NCI-H2171 treated with DMSO at 0.1 percent for 48 hours (cell line): ENCODE measurements at places on chromosomes 11 and 22.

DNA sequence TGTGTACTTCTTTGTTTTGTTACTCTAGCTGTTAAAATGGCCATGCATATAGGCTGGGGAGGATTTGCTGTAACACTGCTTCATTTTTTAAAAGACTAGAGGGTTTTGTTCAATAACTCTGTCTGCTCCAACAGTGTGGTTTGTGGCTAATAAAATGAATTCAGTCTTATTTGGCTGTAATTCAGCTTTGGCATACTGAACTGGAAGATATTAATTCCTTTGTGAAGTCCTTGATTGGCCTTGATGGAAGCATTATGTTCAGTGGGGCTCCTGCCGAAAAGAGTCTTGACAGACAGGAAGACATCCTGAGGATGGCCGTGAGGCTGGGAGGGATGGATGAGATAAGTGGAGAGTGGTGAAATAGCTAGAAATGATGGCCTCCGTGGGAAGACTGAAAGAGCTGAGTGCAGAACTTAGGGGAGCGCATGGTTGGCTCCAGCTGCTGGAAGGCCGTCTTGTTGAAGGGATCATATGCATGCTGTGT, 44.8 kb upstream of the MYO18B start:
- no peak for DNase-seq

- DNase-seq = no peak
These were observed 1.8 kb downstream of the FUT4 start for GRCh38 chr11:94545264-94546161.

GRCh38 chr11:90594658-90595057, 371.8 kb upstream of the CHORDC1 start:
- no peak for DNase-seq

DNA sequence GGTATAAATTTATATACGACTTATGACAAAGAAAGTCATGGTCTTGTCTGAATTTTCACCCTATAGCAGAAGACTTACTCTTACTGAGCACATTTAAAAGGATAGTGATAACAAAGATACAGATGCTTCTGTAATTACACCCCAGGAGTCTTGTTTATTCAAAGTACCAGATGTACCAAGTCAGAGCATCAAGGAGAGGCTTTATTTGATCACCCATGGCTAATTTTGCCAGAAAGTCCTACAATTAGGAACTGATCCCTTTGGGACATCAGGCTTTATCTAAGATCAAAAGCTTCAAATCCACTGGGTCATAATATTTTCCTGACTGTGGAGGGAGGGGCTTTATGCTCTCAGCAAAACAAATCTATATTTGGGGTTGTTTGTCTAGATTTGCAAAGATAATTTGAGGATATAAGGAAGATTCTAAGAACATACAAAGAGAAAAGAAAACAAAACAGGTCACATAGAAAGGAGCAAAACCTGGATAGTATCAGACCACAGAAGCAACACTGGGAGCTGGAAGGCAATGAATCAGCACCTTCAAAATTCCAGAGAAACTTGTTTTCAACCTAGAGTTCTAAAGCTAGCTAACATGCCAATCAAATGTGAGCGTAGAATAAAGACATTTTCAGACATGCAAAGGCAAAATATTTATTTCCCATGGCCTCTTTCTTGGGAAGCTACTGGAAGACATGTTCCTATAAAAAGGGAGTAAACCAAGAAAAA, 124.8 kb upstream of the CSNK2A3 start:
- DNase-seq = peak; percentile 88

DNA sequence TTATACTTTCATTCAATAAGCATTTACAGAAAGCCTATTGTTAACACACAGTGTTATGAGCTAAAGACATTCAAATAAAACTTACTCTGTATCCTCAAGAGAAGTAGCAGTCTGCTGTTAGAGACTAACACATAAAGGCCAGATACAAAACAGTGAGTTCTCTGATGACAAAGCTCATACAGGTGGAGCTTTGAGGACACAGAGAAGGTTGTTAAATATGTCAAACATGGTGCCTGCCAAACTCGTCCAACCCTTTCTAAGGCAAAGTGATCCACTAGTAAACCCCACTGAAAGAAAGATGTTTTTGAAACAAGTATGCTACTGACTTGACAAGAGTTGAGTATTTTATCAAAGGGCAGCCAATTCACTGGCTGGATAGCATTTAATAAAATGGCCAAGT, 70.1 kb downstream of the C2CD3 start:
- DNase-seq = no peak

- no peak for DNase-seq
These were observed 18.7 kb downstream of the SLC6A5 start for GRCh38 chr11:20618083-20618482.

DNA sequence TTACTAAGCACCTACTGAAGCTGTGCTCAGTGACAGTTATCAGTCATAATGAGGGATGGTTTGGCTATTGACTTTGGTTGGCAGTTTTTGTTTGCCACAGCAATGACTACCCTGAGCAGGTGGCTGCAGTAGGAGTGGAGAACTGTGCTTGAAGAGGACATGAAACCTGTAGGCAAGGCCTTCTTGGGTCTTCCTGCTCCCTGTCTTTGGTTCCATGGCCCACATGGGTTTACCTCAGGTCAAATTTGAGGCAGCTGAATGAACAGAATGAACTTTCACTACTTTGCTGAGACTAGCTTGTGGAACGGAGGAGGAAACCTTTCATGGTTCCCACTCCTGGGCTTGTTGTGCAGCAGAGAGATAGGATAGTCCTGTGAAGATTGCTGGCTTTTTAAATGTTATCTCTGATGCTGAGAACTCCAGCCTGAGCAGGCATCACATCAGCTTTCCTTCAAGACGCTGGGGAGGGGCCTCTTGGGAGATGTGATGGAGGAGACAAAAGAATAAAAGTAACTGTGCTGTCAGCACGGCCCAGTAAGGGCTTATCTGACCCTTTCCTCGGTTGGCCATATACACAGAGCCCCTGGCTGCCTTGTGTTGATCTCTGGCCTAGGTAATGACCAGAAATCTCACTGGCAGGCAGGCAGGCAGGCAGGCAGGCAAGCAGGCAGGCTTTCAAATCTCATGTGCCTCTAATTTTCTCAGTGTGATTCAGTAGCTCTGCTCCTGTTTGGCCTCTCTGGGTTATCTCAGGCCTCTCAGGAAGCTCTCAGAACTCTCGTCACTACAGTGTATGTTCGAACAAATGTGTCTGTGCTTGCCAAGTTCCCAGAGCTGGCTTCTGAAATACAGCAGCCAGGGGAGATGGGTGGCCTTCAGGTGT, 12.0 kb downstream of the STIM1 start:
- DNase-seq = no peak

DNA sequence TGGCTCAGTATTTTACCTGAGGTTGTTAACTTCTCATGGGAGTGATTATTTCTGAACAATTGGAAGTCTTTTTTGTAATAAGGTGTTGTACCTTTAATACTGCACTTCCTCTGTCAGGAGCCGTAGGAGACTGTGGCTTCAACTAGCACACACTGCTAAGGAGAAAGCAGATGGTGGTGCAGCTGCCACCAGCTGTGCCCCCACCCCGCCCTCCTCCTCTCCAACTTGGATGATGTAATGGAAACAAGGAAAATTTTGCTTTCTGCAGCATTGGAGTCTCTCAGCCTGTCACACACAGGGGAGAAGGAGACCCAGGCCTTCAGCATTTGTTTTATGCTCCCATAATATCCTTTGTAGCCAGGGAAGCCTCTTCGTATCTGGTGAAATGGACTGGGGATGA, 91.2 kb downstream of the TEAD1 start:
- DNase-seq = peak; percentile 89

DNA sequence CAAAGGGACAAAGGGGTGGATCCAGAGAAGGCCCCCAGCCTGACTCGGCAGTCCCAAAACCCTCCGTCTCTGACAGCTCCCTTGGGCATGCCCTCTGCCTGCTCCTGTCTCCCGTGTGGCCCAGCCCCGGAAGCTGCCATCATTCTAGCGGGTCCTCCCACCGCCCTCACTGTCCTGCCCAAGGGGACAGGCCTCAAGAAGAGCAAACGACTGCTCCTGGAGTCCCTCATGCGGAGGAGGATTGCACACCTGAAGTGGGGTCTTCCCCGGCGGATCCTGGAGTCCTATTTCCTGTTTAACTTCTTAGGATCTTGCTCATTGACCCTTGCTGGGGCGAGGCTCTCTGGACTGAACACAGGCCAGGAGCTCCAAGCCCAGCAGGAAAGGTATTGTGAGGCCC, 2.6 kb upstream of the MEI1 start:
- no peak for DNase-seq

DNA sequence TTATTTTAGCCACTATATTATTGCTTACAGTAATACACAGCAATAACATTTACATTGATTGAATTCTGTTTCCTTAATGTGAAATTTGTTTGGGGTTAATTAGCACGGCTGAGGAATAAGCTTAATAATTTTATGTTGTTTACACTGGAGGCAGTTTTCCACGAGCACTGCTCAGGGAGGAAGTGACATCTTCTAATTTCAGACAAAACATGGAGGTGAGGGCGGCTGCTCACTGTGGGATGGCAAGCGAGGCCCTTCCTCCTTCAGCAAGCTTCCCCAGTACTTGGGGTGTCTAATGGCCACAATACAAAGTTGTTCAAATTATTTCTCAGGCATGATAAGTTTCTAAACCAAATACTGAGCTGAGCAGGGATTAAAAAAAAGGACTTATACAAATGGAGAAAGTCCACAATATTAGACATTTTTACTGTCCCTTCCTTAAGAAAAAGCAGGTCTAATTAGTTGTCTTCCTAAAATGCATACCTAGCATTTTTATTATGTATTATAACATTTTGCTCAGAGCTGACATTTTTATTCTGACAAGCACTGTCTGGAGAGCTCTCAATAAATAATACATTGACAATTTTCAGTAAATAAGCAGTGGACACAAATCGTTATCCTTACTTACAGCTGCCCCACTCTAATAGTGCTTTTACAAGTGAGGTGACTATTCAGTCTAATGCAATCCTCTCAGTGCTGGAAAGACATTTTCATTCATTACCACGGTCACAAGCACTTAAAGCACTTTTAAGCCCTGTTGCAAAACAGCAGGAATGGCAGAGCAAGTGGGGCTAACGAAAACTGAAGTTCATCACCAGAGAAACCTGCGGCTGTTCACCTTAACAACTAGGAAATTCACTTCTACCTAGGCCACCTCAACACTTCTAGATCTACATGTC, 56.2 kb downstream of the SOX6 start:
- DNase-seq = no peak

DNA sequence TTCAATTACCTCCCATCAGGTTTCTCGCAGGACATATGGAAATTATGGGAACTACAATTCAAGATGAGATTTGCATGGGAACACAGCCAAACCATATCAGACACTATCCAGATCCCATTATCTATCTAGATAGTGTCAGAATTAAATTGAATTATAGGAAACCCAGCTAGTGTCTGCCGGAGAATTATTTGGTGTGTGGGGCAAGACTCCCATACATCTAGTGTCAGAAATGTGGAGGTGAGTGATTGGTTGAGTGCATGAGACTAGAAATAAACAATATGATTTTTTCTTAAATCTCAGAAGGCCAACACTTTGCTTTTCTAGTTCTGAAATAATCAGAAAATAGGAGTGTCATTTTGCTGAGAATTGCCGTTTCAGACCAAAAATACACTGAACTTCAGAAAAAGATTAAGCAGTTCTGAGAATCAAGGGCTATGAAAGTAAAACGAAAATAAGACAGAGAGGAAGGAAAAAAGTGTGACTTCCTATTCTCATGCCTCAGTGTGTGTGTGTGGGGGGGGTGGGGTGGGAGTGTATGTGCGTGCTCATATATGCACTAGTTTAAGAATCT, 21.3 kb downstream of the CASP12 start:
- DNase-seq = no peak

- DNase-seq = peak; percentile 98
These were observed 79.6 kb downstream of the ME3 start for GRCh38 chr11:86592659-86593451.

- DNase-seq = no peak
These were observed 780.2 kb downstream of the BRD1 start for GRCh38 chr22:49047447-49047846.

DNA sequence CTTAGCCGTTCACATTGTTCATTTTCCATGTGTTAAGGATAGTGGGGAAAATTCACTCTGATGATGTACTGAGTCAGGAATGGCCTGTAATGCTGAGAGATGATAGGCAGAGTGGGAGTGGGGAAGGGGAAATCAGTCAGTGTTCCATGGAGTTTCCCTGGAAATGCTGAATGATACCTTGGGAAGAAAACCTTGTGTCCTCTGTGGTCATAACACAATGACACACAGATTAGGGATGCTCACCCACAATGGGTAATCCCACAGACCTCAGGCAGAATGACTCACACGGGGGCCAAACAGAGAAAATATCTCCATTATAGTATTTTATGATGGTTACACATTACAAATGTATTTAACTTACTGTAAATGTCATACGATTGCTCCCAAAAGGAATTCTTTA, 118.0 kb downstream of the SNX19 start:
- DNase-seq = no peak

GRCh38 chr11:22472306-22472705, 134.1 kb downstream of the SLC17A6 start:
- no peak for DNase-seq

DNA sequence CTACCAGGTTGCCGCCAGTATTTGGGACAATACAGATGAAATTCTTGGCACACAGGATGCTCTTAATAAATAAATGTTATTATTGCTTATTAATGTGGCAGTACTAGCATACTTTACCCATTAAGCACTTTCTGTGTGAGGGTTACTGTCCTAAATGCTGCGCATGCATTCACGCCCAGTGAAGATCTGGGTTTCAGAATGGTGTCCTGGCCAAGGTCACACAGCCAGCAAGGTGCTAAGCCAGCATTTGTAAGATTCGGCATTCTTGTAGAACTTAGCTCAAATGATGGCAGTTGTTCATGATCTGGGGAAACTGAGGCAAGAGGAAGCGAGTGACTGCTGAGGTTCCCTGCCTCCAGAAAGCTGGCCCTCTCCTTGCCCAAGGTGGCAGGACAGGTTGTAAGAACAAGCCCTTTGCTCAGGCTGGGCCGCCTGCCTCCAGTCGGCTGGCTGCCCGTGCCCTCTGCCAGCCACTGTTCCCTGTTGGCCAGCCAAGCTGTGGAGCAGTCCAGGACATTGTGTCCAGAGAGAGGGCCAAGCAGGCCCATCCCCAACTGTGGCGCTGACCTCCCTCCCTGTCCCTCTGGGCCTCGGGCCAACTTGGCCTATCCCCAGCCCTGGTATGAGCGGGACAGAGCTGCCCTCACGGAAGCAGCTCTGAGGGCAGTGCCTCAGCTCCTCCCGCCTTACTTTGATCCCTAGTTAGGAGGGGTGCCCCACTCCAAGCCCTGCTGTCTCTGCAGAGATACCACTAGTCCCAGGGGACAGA, 28.8 kb downstream of the TOB2 start:
- DNase-seq = no peak

GRCh38 chr11:44029507-44029845, 18.3 kb upstream of the ACCSL start:
- DNase-seq = no peak

- DNase-seq = peak; percentile 68
These were observed 13.9 kb downstream of the APOBEC3H start for GRCh38 chr22:39110631-39111561.

GRCh38 chr11:47186700-47187695, 764 bp upstream of the PACSIN3 start:
- DNase-seq = no peak

DNA sequence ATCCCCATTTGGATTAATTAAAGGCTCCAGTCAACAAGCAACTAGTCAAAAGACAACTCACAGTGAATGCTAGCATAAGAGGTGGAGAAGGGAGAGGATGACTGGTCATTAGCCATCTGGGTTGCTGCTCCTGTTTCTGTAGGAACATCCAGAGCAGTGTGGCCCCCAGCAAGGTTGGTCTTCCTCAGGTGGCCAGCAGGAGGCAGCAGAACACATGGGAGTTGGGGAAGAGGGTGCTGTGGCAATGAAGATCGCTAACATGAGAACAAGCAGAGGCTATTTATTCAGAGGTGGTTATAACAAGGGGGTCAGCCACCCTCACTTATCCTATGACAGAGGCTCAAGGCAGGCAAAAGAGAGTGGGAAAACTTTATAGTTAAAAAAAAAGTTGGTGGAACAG, 21.3 kb downstream of the IZUMO1R start:
- no peak for DNase-seq
